ACHN (cell line): ENCODE measurements at places on chromosomes 3 and 15.

GRCh38 chr3:6098516-6099157 lies 762.3 kb upstream of the GRM7 start:
- DNase-seq = no peak

GRCh38 chr3:38960953-38961622 lies 90.7 kb downstream of the SCN11A start:
- peak; percentile 54 for DNase-seq

- no peak for DNase-seq
Measured at GRCh38 chr3:128395500-128396162, 71.1 kb downstream of the DNAJB8 start.

DNA sequence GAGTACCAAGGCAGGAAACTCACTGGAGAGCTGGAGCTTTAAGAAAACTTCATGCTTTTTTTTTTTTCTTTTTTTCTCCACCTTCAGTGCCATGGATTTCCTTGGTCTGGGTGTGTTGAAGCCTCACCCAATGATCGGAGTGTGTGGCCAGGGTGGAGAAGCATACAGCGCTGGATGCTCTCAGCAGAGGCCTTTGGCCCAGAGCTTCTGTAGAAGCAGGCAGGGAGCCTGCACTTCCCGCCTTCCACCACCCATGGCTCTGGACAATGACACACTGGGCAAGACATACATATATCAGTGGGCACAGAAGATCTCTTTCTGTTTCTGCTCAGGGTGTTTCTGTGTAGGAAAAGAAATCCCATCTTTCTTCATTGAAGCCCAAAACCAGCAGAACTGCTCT lies 55.8 kb upstream of the ACAD9 start:
- no peak for DNase-seq

GRCh38 chr3:150077107-150077506 lies 106.4 kb upstream of the PFN2 start:
- DNase-seq = no peak

GRCh38 chr3:21185816-21186314 lies 565.1 kb downstream of the ZNF385D start:
- peak; percentile 8 for DNase-seq

DNA sequence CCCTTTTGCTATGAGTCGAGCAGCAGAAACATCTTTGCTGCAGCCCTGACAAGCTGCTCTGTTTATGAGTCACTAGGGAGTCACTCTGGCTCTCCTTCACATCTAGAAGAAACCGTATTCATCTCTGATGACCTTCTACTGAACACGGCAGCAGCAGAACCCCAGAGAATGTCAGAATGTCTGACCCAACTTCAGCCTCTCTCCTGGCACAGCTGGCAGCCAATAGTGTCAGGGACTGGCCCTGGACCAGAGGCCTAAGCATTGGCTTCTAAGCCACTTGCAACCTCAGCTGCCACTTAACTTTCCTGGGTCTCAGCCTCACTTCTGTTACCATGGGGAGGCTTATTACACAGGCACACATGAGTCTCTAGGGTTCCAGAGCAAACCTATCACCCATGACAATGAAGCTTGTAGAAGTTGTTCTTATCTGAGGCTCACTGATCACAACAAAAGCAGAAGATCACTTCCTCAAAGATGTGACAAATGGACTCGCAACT lies 184.1 kb upstream of the TLE3 start:
- no peak for DNase-seq

GRCh38 chr3:151639418-151639740 lies 94.3 kb upstream of the AADACL2 start:
- DNase-seq = no peak

- DNase-seq = no peak
Measured at GRCh38 chr3:195401943-195402342, 40.9 kb downstream of the ACAP2 start.

GRCh38 chr3:65130782-65131181 lies 443.0 kb upstream of the ADAMTS9 start:
- no peak for DNase-seq

- DNase-seq = peak; percentile 96
Measured at GRCh38 chr3:98962189-98962930, 60.9 kb upstream of the DCBLD2 start.

DNA sequence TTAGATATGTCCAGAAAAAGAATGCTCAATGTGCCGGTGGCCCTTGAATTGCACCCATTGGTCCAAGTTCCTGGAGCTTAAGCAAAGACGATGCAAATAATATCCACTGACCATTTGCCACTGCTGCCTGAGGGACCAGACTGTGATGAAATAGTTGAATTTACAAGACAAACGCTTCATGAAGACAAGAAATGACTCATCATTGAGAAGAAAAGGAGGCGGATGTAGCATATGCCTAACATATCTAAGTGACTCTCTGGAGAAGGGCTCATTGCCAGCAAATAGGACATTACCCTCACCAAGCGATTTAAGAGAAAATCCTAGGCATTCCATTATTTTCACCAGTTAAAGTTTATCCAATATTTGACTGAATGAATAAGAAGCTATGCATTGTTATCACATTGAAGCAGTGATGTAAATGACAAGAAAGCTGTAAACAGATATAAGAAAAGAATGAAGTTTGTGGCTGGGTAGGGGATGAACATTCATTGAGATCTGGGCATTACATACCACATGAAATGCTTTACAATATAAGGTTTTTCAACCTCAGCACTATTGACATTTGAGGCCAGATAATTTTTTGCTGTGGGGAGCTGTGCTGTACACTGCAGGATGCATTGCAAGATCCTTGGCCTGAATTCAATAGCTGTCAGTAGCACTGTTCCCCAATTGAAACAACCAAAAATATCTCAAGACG lies 48.9 kb upstream of the CPNE4 start:
- DNase-seq = no peak

GRCh38 chr3:108608750-108609149 lies 19.2 kb downstream of the DZIP3 start:
- DNase-seq = no peak

DNA sequence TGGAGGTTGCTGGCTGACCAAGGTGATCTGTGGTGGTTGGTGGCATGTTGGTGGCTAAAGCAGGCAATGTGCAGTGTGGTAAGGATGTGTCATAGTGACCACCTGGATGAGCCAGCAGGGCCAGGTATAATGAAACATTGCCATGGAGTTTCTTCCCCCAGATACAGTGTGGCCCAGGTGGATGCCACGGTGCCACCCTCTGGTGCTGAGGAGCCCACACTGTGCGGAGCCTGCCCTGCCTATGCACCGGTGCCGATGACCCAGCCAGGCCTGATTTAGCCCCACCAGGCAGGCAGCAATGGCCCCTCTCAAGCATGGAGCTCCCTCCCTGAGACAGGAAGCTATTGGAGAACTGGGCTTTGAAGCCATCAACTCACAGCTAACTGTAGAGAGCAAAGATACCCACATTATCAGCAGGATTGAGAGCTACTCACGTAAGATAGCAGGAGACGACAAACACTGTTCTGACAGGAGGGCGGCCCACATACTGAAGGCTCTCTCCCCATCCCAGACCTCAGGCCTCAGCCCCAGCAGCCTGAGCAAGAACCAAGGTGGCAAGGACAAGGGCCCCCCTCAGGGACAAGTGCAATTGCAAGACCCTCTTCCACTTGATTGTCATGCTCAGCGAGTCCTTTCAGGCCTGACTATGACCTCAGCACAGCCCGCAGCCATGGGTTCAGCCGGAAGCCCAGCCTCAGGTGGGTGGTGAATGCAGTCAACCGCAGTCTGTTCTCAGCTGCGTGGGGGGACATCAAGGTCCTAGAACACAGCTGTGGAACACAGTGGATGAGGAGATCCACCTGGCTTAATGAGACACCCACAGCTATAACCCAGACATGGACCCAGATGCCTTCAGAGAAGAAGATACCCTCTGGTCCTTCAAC lies 82.8 kb upstream of the CDV3 start:
- DNase-seq = no peak

DNA sequence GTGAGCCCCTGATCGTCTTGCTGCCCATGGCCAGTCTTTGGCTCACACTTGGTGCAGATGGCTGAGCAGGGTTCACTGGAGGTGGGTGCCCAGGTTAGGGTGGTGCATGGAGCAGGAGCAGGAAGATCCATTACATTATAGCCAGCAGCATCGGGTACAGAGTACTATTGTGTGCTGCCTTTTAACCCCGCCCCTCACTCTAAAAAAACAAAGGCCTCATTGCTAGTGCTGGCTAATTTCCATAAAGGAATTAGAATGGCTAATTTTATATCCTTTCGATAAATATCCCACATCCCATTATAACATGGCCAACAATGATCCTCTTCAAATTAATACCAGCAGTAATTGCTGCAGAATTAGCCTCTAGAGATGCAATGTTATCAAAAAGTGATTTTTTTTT lies 45.8 kb upstream of the PPP4R2 start:
- DNase-seq = no peak
